ENCODE measurements at places on chromosomes 6 and 20.

- no peak for DNase-seq
Observed at GRCh38 chr6:3965071-3965718, 113.7 kb downstream of the FAM217A start.

DNA sequence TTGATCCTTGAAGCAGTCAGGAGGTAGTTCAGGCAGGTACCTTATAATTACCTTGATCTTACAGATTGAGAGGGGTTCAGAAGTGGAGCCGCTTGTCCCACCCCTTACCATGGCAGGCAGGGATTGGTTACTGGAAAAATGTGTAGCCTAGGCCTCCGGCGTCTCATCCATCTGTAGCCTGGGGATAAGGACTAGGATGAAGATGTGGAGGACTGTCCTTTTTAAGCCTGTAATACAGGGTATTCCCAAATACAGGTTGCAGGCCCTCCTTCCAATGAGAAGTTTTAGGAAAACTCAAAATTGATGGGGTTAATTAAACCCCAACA is 2.8 kb downstream of the HMGA1 start:
- DNase-seq, result no peak

- no peak for DNase-seq
Observed at GRCh38 chr6:119430805-119431204, 81.2 kb upstream of the MAN1A1 start.

DNA sequence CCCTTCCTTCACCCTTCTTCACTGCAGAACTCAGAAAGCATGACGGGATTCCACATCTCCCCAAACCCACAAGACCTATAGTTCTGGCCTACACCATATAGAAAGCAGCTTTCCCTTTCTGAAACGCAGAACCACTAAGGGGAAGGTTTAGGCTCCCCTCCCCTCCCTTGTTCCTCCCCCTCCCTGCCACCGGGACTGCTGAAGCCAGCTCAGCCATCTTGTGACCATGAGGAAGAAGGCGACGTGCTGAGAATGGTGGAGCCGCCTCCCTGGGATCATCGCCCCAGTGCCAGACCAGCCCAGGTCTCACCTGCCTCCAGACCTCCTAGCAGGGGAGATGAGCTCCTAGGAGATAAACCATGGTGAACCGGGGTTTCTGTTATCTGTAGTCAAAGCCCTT is 19.6 kb downstream of the SERPINB6 start:
- DNase-seq, result no peak

- DNase-seq, result no peak
Observed at GRCh38 chr6:13372076-13372475, 43.7 kb upstream of the TBC1D7 start.

- no peak for DNase-seq
Observed at GRCh38 chr20:5663396-5663795, 86.8 kb upstream of the SHLD1 start.

GRCh38 chr20:50320901-50321796 is 130.5 kb downstream of the CEBPB start:
- DNase-seq, result no peak

DNA sequence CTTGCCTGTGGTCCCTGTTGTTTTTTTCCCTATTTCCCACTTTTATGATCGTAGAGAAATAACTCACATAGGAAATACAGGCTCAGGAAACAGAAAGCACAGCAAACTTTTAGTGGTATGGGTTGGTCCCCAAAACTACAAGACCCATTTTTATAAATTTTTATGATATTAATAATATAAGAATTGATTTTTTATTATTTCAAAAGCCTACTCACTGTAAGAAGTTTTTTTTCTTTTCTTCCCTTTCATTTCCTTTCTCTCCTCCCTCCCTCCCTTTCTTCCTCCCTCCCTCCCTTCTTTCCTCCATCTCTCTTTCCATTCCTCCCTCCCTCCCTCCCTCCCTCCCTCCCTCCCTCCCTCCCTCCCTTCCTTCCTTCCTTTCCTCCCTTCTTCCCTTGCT is 141.5 kb downstream of the ZDHHC14 start:
- DNase-seq, result no peak

- DNase-seq, result no peak
Observed at GRCh38 chr6:2147766-2148448, 97.5 kb downstream of the GMDS start.

DNA sequence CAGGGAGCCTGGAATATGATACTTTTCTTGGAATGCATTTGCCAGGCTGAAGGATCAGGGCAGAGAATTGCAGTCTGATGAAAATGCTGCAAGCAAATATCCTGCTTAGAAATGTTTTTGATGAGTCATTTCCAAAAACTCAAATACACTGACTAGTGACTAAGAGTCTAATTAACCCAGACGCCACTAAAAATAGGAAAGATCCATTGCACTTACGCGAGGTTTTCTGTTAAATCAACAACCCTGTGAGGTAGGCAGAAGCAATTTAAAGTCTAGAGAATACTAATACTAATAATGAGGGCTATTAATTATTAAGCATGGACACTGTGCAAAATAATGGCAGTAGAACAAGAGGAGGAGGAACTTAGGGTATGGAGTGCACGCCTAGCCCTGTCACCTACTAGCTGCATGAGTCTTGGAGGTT is 130.1 kb upstream of the DOK5 start:
- no peak for DNase-seq

GRCh38 chr6:111414373-111414772 is 68.6 kb downstream of the REV3L start:
- DNase-seq, result no peak

DNA sequence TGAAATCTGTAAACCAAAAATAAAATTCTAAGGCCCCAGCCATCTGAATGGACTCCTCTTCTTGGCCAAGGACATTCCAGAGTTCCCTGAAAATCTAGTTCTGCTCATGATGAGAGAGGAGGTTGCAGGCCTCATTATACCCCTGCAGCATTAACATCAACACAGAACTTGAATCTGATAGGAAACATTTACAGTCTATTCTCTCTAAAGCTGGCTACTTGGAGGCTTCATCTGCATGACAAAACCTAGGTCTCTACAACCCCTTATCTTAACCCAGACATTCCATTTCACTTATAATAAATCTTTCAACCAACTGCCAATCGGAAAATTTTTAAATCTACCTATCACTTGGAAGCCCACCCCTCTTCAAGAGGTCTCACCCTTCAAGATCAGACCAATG is 15.7 kb downstream of the RTN4IP1 start:
- DNase-seq, result no peak

DNA sequence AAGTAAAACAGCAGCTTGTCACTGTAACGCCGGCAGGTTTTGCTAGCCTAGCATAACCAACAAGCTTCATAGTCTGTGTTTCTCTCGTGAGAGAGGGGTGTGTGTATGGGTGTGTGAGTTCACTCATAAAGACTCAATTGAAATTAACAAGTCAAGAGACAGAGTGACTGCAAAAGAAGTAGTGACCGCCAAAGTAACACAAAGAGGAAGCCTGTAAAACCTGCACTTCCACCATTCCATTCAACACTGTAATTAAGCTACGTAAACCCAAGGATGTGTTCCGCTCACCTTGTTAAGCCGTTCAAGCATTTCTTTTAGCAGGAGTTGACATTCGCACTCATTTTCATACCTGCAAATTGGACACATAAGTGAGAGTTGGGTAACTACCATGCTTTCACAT is 6.6 kb downstream of the BFSP1 start:
- no peak for DNase-seq

GRCh38 chr6:125217369-125217768 is 63.8 kb downstream of the TPD52L1 start:
- DNase-seq, result no peak

- DNase-seq, result no peak
Observed at GRCh38 chr6:87099472-87099871, 4.6 kb upstream of the CGA start.

- DNase-seq, result no peak
Observed at GRCh38 chr6:121835662-121836061, 400.2 kb downstream of the GJA1 start.

- DNase-seq, result no peak
Observed at GRCh38 chr20:32764005-32764960, 2.1 kb downstream of the DNMT3B start.

GRCh38 chr20:58446264-58446959 is 57.4 kb downstream of the VAPB start:
- DNase-seq, result no peak

DNA sequence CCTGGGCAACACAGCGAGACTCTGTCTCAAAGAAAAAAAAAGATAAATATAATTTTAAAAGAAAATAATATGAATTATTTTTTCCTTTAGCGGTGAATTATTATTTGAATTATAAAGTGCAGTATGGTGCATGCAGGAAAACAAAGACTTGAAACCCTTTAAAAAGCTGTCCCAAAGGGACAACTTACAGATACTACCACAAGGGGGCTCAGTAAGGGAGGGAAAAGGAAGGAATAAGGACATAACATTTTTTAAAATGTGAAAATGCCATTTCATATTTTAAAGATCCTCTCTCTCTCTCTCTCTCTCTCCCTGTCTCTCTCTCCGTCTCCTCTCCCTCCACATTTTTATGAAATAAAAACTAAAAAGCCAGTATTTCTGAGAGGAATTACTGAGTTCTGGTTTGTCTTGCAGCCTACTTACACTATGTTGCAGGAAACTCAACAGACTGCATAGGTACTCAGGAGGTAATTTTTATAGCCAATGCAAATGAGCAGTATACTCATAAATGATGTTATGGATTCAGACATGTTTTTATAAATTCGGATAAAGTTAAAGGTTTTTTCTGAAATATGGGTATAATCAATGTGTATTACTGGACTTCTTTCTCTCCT is 455.0 kb upstream of the GJE1 start:
- DNase-seq, result no peak

- no peak for DNase-seq
Observed at GRCh38 chr6:35737413-35738211, 780 bp downstream of the ARMC12 start.

DNA sequence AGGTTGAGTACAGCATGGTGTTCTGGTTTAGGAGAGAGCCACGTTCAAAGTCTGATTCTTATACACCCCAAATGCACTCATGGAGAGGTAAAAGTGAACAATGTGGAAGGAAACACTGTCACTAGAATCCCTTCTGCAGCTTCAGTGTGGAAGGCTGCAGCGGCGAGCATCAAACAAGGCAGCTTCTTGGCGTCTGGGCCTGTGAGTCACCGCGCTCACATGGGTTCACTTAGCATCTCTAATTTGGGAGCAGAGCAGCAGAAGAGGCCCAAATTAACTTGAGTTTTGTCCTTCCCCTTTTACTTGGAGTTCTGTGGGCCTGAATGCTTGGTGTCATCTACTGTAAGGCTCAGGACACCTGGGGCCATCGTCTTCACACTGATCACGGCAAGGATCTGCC is 10.9 kb upstream of the E2F1 start:
- no peak for DNase-seq

DNA sequence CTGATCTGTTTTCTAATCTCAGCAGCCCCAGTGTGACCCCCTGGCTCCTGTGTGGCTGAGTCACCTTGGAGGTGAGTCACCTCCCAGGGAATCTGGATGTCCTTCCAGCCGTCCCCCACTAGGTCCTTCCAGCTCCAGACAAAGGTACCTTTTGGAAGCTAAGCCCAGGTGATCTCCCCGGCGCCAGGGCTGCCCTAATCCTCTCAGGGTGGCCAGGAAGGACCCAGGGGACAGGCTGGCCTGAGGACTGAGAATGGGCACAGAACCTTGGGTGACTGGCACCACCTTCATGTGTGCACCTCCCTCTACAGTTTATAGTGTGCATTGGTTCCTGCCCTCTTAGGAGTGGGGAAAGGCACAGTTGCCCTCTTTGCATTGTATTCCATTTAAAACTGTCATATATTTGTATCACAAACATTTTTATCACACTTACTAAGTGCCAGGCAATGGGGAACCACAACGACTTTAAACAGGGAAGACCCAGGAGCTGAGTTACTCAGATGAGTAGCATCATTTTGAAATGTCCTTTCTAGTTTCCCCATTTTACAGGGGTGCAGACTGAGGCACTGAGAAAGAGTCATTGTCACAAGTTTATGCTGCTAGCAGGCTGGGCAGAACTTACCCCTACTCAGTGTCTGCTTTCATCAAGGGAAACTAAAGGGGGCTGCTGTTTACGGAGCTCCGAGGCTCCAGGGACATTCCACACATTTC is 2.6 kb upstream of the BPIFB4 start:
- no peak for DNase-seq

DNA sequence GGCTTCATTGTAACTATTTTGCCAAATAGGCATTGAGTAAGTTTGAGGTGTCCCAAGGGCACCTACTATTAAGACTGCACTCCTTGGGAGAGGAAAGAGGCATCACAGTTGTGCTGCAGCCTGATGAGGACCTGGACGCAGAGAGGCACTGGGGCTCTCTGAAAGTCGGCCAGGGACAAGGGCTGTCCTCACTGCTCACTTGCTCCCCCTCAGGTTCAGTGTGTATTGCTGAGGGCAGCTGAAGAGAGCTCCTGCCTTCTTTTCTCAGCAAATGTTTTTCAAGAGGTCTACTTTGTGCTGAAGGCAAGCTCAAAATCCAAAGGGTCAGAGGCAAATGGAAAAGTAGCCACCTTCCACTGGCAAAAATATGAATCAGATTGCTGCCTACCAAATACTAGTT is 331.8 kb downstream of the RIMS1 start:
- DNase-seq, result no peak

DNA sequence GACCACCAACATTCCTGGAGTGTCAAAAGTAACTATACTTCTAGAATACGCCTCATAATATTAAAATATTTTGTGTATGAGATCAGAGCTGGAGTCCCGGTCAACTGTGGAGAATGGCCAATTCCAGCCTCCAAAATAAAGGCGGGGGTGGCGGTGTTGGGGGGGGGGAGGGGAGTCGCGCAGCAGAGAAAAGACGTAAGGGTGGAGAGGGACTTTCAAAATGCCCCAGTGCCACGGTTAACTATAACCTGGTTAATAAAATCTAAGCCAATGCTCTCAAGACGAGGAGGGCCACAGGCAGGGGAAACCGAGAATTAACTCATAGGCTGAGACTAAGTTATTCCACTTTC is 1.3 kb downstream of the NUP153 start:
- no peak for DNase-seq

All from stimulated activated CD4-positive, alpha-beta T cell treated with anti-CD3 and anti-CD28 coated beads, Interleukin-15, amount 100 ng/mL, for 1 hour (primary cell).